Right ventricle myocardium superior (tissue), 1 donor: ENCODE measurements at places on chromosomes 2 and 18. TPM values are rescaled to one million over a fixed set of nuclear protein-coding genes. Genes with fewer than 3 reads are reported as not detected.

RUFY4 gene
- not detected for total RNA-seq

DNA sequence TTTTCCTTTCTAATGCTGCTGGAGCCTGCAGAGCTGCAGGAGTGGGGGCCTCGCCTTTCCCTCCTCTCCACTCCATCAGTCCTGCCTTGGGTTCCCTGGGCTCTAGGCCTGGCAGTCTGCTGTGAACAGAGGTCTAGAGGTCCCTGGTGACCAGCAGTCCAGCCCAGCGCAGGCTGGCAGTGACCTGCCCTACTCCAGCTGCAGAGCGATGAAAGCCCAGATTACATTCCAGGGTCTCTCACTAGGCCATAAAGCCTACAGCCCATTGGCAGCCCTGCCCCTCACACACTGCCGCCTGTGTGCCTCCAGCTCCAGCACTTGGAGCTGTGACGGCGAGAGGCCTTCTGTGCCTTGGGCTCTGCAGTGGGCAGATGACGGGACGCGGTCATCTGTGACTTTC is 14.8 kb upstream of the MAL start:
- no peak for DNase-seq

CMPK2 gene
- 2.7 TPM for total RNA-seq

KCNJ13 gene
- not detected for total RNA-seq

DNA sequence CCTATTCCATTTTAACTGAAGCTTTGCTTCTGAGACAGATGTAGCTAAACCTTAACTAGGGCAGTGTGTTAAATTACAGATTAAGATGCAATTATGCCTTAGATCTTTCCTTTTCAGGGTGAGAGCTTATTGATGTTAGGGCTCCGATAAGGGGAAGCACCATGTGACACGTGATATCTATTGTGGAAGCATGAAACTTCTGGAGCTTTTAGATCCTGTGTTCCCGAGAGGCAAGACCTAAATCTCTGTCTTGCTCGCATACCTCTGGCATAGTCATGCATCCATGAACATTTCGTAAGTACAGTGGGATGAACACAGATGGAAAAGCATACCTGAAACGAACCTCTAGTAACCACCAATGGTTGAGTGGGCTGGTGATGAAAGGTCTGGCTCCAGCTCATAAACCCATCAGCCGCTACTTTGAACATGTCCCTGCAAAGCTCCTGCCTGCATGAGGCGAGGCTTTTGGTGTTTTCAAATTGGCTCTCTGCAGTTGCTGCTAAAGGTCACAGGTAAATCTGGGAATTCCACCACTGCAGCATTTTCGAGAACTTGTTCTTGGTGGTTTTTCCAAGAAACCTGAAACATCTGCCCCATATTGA is 3.7 kb upstream of the NRP2 start:
- no peak for DNase-seq

MYO1B gene
- 16.8 TPM for total RNA-seq

DNA sequence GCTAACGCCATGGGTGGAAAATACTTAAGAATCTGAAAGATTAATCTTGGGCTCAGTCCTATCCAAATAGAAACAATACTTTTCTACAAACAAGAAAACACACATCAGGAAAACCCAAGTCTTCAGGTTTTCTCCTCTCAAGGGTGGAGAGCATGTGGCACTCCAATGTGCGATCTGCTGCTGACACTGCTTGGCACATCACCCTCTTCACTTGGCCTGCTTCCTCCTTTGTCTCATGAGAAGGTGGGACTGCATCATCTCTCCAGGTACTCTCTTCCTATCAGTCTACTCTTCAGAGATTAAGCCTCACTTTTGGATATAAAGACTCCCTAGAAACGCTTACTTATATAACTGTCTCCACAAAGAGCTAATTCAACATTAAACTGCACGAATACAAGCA is 26.4 kb downstream of the HDLBP start:
- no peak for DNase-seq

RAD51AP2 gene
- total RNA-seq, result 0.16 TPM

GPR17 gene
- total RNA-seq, result not detected

DPYSL5 gene
- not detected for total RNA-seq

B3GNT7 gene
- 7.7 TPM for total RNA-seq

- DNase-seq, result no peak
Measured at GRCh38 chr18:789397-789796, 22.6 kb downstream of the YES1 start.

- peak; percentile 73 for DNase-seq
Measured at GRCh38 chr2:43086451-43087221, 139.8 kb downstream of the ZFP36L2 start.
